NCI-H748 treated with DMSO at 0.1 percent for 48 hours (cell line): ENCODE measurements at places on chromosomes 2 and 18.

- DNase-seq, result no peak
These were observed 5.7 kb downstream of the CDC42EP3 start for GRCh38 chr2:37665604-37666362.

- DNase-seq, result no peak
These were observed 78.6 kb downstream of the HAUS1 start for GRCh38 chr18:46182633-46183358.

DNA sequence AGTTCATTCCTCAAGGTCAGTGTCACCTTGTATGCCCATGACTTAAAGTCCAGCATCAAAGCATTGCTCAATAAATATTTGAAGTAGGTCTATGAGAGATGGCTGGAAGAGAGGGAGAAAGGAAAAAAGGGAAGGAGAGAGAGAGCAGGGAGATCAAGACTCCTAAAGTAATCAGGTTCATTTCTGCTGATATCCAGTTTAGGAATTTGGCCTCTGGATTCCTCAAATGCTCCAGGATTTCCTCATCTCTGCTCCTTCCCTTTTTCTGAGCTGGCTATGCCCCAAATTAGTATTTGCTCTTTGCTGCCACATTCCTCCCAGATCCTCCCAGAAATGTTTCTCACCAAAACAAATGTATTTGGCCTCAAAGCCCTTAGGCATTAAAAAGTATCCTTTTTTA lies 739.4 kb upstream of the CHAC2 start:
- DNase-seq, result no peak

DNA sequence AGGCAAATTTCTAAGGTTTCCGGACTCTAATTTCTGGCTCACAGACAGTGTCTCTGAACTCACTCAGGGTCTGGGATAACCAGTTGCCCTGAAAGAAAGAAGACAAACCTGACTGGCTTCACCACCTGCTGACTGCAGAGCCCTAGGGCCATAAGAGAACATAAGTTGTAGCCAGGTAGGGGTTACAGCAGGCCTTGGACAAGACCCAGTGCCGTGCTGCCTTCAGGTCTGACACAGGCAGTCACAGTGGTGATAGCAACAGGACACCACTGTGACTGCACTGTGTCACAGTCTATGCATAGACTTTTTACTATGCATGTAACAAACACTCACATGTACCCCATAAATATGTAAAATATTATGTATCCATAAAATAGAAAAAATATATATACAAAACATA lies 508.5 kb downstream of the PID1 start:
- no peak for DNase-seq

GRCh38 chr2:54671875-54672589 lies 51.4 kb upstream of the EML6 start:
- DNase-seq, result no peak
